IMR-90 (cell line): ENCODE measurements at places on chromosomes 3 and 15. TPM values are rescaled to one million over a fixed set of nuclear protein-coding genes. Genes with fewer than 3 reads are reported as not detected.

The THAP10 gene
- total RNA-seq: 2.3 and 3.6 TPM in 2 replicates

The DNAJC17 gene
- total RNA-seq: 58.3 and 107 TPM in 2 replicates

DNA sequence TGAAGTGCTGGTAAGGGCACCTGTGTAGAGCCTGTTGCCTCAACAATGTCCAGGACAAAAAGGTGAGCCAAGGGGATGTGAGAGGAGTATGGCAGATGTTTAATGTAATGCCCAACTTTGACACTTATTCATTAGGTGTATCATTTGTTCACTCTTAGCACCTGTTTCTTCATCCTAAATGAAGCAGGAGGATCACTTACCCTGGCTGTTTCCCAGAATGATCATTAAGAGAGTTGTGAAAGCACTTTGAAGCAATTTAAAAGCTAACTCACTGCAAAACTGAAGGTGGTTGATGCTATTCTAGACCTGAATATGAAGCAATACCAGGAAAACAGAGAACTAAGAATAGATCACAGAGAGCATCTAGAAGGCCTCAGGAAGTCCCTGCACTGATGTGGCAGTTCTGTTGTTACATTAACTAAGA is 3.4 kb upstream of the HHLA2 start:
- H3K27me3 ChIP-seq: no peaks in the 10 kb centered on the region
- no peak for DNase-seq
- H3K27ac ChIP-seq: no peak overlapping the region
- H3K4me3 ChIP-seq: no peak overlapping the region
- no peaks in the 10 kb centered on the region for H3K36me3 ChIP-seq
- H3K4me1 ChIP-seq: no peaks in the 10 kb centered on the region

DNA sequence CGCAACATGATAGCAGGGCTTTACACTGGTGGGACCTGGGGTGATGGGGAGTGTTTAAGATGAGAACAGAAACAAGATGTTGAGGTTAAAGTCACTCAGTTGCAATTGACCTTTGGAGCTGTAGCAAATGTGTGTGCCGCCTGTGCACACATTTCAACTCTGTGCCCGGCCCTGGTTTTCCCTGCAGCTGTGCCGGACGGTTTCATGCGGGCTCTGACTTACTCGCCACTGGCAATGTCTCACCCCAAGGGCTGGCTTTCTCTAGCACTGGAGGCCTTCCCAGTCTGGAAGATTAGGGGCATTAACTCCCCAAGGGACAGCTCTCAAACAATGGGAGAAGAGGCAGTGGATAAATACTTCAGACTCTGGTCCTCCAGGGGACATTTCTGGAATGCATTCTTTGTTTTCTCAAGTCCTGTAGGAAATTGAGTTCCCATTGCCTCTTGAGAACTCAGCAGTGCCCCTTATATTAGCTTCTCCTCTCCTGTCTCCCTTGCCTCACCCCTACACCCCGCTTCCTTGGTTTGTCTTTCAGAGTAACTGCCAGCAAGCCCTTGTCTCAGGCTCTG is 152.5 kb downstream of the EDEM1 start:
- no peaks in the 10 kb centered on the region for H3K4me1 ChIP-seq
- no peak overlapping the region for H3K4me3 ChIP-seq
- H3K27ac ChIP-seq: no peak overlapping the region
- H3K36me3 ChIP-seq: no peaks in the 10 kb centered on the region
- H3K27me3 ChIP-seq: no peaks in the 10 kb centered on the region

DNA sequence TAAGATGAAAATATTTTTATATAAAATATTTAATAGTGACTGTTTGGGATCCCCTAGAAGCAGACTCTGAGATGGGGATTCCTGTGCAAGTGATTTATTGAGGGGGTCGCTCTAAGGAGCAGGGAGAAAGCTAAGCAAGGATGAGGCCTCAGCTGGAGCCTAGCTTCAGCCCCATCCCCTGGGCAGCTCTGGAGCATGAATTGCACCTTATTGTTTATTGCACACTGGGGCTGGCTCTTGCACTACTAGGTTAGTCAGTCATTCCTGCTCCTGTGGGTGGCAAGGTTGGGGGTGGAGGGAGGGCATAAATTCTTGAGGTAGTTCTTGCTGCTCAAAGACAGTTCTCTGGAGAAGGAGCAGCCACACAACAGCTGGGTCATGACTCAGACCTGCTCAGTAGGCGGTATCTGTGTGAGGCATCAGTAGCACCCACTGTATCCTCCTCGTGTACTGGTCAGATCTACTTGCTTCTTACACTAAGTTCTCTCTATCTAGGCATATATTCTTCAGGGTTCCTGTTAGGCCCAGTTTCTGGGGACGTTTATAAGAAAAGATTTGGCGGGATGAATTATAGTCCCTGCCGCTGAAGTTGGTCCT is 27.2 kb upstream of the TNFSF10 start:
- H3K27me3 ChIP-seq: no peaks in the 10 kb centered on the region
- no peak overlapping the region for H3K27ac ChIP-seq
- DNase-seq: peak; percentile 98

DNA sequence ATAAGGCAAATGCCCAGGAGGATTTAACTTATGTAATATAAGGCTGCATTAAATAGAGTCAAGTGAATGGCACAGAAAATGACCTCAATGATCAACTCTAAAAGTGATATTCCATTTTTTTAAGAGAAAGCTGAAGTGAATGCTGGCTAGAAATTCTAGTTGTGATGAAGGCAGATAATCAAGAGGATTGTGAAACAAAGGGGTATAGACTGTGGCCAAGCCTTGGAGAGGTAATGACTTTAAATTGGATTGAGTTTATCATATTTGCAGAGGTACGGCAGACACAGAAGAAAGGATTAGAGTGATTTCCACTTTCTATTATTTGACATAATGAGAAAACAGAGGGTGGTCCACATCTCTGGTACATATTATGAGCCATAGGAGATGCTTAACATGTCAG is 269.2 kb downstream of the MECOM start:
- peaks cover 1% of the 10 kb centered on the region; the same call in 1 of the 2 replicates for H3K4me1 ChIP-seq
- H3K27ac ChIP-seq: no peak overlapping the region
- no peak for DNase-seq

DNA sequence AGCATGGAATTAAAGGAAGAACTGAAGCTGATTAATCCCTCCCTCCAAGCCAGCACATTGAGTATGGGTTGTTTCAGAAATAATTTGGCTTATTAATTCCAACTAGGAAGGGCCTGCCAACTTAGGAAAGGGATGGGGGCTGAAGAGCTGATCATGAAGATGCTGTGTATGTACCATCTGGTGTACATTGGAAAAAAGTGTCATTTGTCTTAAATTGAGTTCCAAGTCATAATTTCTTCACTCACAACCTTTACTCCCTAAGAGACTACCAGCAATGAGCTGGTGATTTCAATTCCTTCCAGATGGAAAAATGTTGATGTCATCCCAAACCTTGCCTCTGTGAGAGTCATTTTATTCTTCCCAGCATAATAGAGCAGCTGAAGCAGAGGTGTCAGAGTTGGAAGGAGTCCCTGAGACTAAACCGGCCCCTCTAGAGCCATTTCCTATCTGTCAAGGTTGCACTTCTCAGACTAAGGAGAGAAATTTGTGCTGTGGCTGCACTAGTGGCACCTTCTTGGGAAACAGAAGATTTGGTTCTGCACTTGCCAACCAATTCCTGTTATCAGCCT is 79.4 kb downstream of the GTPBP8 start:
- DNase-seq: peak; percentile 36
- no peak overlapping the region for H3K4me3 ChIP-seq
- H3K36me3 ChIP-seq: no peaks in the 10 kb centered on the region

- no peaks in the 10 kb centered on the region for H3K27me3 ChIP-seq
- no peaks in the 10 kb centered on the region for H3K4me1 ChIP-seq
- DNase-seq: peak; percentile 41
- H3K27ac ChIP-seq: no peak overlapping the region
- H3K4me3 ChIP-seq: no peak overlapping the region
- H3K36me3 ChIP-seq: no peaks in the 10 kb centered on the region
Observed at GRCh38 chr3:72797773-72798543, 50.3 kb downstream of the SHQ1 start.

DNA sequence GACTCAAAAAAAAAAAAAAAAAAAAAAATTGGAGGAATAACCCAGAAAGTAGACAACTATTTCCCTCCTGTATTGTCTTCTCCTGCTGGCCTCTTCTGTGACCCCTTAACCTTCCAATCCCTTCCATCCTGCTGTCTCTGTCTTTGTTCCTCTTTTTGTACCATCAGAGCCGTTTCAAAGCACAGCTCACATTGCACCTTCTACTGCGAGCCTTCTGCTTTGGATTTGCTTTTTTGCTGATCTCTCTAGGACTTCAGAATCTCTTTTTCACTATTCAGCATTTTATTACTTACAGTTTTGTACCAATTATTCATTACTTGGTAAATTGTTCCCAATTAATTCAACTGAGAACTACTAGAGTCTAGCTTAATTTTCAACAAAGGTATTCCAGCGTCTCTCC is 284.0 kb upstream of the TBL1XR1 start:
- no peaks in the 10 kb centered on the region for H3K27me3 ChIP-seq
- no peak for DNase-seq
- H3K27ac ChIP-seq: no peak overlapping the region
- H3K4me1 ChIP-seq: peaks cover 8% of the 10 kb centered on the region
- no peak overlapping the region for H3K4me3 ChIP-seq

GRCh38 chr3:149449799-149450198 is 24.7 kb upstream of the TM4SF4 start:
- H3K27me3 ChIP-seq: no peaks in the 10 kb centered on the region
- no peaks in the 10 kb centered on the region for H3K36me3 ChIP-seq
- peaks cover 12% of the 10 kb centered on the region for H3K4me1 ChIP-seq
- H3K27ac ChIP-seq: peak overlapping the region; percentile 19; the same call in 1 of the 2 replicates
- DNase-seq: peak; percentile 30

GRCh38 chr3:7025581-7026300 is 164.8 kb downstream of the GRM7 start:
- H3K36me3 ChIP-seq: no peaks in the 10 kb centered on the region
- H3K4me1 ChIP-seq: no peaks in the 10 kb centered on the region
- no peak overlapping the region for H3K27ac ChIP-seq
- H3K27me3 ChIP-seq: no peaks in the 10 kb centered on the region

DNA sequence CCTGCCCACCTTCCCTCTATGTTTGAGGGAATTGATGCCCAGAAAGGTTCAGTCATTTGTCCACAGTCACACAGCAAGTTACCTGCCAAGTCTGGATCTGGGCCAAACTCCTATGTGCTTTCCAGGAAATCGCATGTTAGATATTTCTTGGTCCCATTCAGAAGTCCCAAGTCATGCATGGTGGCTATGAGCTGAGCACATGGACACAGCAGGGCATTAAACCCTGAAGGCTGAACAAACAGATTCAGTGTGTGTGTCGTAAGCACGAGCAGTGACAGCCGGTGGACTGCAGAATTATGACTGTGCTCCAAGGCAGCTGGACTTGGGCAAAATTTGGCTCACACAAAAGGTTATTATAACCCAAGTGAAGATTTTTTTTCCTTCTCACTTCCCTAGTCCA is 11.4 kb upstream of the SLC6A6 start:
- no peaks in the 10 kb centered on the region; the same call in 1 of the 2 replicates for H3K27me3 ChIP-seq
- DNase-seq: peak; percentile 86
- H3K4me1 ChIP-seq: peaks cover 18% of the 10 kb centered on the region

- no peaks in the 10 kb centered on the region for H3K4me1 ChIP-seq
- no peak overlapping the region for H3K27ac ChIP-seq
- no peak overlapping the region for H3K4me3 ChIP-seq
- H3K27me3 ChIP-seq: 0 out of 2 replicates have a peak, but pooled peaks cover 5% of the 10 kb centered on the region
- H3K36me3 ChIP-seq: no peaks in the 10 kb centered on the region
- DNase-seq: no peak
Observed at GRCh38 chr3:185582871-185583270, 3.2 kb upstream of the SENP2 start.

DNA sequence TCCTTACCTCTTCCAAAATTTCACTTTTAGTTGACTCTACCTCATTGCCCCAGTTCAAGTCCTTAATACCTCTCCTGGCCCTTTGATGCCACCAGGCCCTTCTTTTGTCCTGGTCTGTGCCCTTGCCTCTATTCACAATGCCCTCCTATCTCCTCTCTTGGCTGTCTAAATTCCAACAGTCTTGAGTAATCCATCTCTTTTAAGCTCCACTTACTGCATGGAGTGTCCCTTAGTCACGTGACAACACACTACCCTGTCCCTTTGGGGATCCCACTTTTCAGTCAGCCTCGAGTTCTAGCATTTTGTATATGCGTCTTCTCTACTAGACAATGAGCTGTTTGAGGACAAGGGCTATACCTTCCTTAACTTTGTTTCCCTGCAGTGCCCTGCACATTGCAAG is 52.7 kb upstream of the SCN5A start:
- no peak overlapping the region for H3K27ac ChIP-seq
- no peak for DNase-seq
- H3K4me3 ChIP-seq: no peak overlapping the region
- H3K4me1 ChIP-seq: no peaks in the 10 kb centered on the region

GRCh38 chr3:57227930-57228751 is 612 bp downstream of the APPL1 start:
- no peaks in the 10 kb centered on the region for H3K27me3 ChIP-seq
- peak; percentile 41 for DNase-seq
- peaks cover 2% of the 10 kb centered on the region; the same call in 1 of the 2 replicates for H3K4me1 ChIP-seq
- peak overlapping the region; percentile 72 for H3K27ac ChIP-seq
- H3K4me3 ChIP-seq: peak overlapping the region; percentile 86

DNA sequence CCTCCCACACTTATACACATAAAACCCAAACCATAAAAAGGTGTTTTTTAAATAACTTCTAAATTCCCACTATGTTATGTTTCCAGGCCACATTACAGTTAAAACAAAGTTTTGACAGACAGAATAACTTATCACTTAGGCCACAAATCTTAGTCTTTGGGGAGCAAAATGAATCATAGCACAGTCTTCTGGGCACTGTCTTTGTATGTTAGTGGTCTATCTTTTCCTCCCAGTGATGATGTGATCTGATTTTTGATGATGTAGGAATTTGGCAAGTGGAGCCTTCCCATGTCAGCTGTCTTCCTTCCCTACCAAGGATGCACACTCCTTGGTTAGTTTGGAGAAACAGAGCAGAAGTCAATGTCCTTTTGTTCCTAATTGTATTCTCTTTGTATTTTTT is 67.3 kb downstream of the THSD4 start:
- no peaks in the 10 kb centered on the region for H3K4me1 ChIP-seq
- H3K36me3 ChIP-seq: peaks cover 3% of the 10 kb centered on the region
- H3K27ac ChIP-seq: no peak overlapping the region
- no peak overlapping the region for H3K4me3 ChIP-seq
- DNase-seq: no peak

- DNase-seq: no peak
- no peaks in the 10 kb centered on the region for H3K4me1 ChIP-seq
- no peak overlapping the region for H3K4me3 ChIP-seq
- no peak overlapping the region for H3K27ac ChIP-seq
- peaks cover 2% of the 10 kb centered on the region for H3K27me3 ChIP-seq
- H3K36me3 ChIP-seq: no peaks in the 10 kb centered on the region
Observed at GRCh38 chr3:59677747-59678702, 628.2 kb upstream of the CFAP20DC start.

GRCh38 chr3:133159498-133160475 is 121.6 kb downstream of the TMEM108 start:
- H3K4me3 ChIP-seq: no peak overlapping the region
- no peaks in the 10 kb centered on the region for H3K4me1 ChIP-seq
- H3K27ac ChIP-seq: no peak overlapping the region
- no peak for DNase-seq
- H3K36me3 ChIP-seq: no peaks in the 10 kb centered on the region

GRCh38 chr3:120909602-120909878 is 1.5 kb downstream of the STXBP5L start:
- peaks cover 12% of the 10 kb centered on the region for H3K27me3 ChIP-seq
- no peaks in the 10 kb centered on the region for H3K36me3 ChIP-seq
- DNase-seq: no peak
- H3K4me1 ChIP-seq: no peaks in the 10 kb centered on the region

- peaks cover 24% of the 10 kb centered on the region for H3K36me3 ChIP-seq
- no peak overlapping the region for H3K4me3 ChIP-seq
- no peak for DNase-seq
Observed at GRCh38 chr3:172261054-172261453, 187.2 kb downstream of the GHSR start.
